ENCODE measurements at places on chromosomes 1 and 21.

DNA sequence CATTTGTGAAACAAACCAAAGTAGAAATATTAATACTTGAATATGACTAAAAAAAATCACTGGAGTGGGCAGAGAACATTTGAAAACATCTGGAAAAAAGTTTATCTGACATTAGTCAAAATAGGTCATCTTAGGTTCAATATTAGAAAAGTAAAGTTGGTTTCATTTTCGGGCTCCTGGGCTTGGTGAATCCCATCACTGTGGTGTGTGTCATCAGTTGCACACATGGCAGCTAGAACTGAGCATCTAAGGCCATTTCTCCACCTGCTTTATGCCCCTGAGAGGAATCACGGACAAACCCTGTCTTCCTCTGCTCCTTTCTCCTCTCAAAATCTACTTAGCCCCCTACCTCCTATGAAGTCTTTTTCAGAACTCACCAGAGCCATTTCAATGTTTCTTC, 5.4 kb downstream of the HSD11B1 start:
- no peaks in the 10 kb centered on the region for H3K4me1 ChIP-seq
- H3K27me3 ChIP-seq: no peaks in the 10 kb centered on the region
- H3K4me3 ChIP-seq: no peak overlapping the region

- peak overlapping the region; percentile 63 for H3K27ac ChIP-seq
- no peak overlapping the region for H3K4me3 ChIP-seq
- no peaks in the 10 kb centered on the region for H3K4me1 ChIP-seq
- no peaks in the 10 kb centered on the region for H3K27me3 ChIP-seq
Observed at GRCh38 chr1:12457771-12458170, 160.2 kb downstream of the DHRS3 start.

DNA sequence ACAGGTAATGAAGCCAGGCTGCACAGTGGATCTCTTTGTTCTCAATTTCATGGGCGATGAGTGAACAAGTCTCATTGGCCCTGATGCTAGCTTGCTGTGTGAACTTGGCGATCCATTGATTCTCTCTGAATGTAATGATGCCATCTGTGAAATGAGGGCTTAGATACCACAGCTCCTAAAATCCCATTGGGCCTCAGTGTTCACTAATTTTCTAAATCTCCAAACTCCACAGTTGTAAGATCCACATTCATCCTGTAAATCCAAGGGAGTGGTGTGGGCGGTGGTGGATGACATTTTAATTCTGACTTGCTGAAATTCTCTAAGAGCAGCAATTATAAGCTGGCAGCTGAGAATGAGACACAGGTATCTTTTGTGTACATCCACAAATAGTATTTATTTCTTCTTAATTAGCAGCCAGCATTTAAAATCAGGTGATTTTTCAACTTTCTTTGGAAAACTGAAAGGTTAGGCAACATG, 9.6 kb upstream of the ACTL8 start:
- H3K27me3 ChIP-seq: no peaks in the 10 kb centered on the region
- DNase-seq: no peak
- H3K4me1 ChIP-seq: no peaks in the 10 kb centered on the region
- H3K36me3 ChIP-seq: no peaks in the 10 kb centered on the region
- H3K4me3 ChIP-seq: no peak overlapping the region

- peak overlapping the region; percentile 99 for H3K27ac ChIP-seq
- no peaks in the 10 kb centered on the region for H3K27me3 ChIP-seq
- peak; percentile 60 for DNase-seq
- peaks cover 18% of the 10 kb centered on the region for H3K36me3 ChIP-seq
Observed at GRCh38 chr1:46301406-46301807, 2.0 kb downstream of the LRRC41 start.

DNA sequence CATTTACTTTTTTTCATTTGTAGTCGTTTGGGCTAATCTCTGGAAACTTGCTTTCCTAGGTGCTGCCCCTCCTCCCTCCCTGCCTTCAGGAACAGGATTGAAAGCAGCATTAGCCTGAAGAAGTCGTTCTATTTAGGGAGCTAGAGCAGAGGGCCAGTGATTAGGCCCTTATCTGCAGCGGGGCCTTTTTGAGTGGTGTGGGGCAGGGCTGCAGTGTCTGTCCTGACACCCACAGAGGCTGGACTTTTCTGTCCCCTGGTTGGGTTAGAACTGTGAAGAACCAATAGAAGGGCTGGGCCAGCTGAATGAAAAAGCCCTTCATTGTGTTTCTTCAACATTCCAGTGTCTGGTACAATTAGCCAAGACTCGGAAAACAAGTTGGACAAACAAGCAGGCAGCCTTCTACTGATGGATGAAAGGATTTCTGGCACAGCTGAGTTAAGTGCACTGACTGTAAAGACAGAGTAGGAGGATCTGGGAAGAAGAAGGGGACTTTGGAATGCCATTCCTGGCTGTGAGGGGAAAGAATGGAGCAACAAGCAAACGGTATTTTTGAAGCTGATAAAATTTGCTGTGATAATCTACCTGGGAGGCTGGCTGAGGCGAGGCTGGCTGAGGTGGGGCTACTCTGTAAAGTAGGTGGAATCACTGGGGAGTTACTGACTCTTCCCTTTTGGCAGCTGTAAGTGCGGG, 9.7 kb downstream of the MACF1 start:
- peak overlapping the region; percentile 87 for H3K27ac ChIP-seq
- no peaks in the 10 kb centered on the region for H3K4me1 ChIP-seq
- DNase-seq: no peak
- H3K4me3 ChIP-seq: peak overlapping the region; percentile 5
- H3K27me3 ChIP-seq: no peaks in the 10 kb centered on the region
- no peaks in the 10 kb centered on the region for H3K36me3 ChIP-seq

DNA sequence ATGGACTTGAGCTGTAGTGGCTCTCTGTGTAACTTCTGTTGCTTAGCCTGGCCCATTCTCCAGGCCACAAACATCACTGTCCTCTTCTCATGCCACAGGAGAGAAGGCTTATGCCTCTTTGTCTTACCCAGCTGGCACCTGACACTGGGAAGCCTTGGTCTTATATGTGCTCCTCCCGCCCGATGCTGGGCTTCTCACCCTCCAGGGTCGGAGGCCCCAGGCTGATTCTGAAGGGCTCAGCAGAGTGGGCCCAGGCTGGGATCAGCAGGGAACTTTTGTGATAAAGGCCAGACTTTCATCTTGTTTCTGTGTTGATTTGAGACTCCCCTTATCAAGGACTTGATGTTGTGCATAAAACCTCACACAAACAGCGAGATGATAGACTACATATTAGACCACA, 29.8 kb downstream of the TRPM2 start:
- H3K36me3 ChIP-seq: no peaks in the 10 kb centered on the region
- H3K4me1 ChIP-seq: no peaks in the 10 kb centered on the region
- H3K27me3 ChIP-seq: no peaks in the 10 kb centered on the region
- no peak overlapping the region for H3K27ac ChIP-seq
- H3K4me3 ChIP-seq: no peak overlapping the region

- peak; percentile 65 for DNase-seq
- no peaks in the 10 kb centered on the region for H3K27me3 ChIP-seq
- peak within 1 kb of the TSS; percentile 83 for H3K4me3 ChIP-seq
- H3K27ac ChIP-seq: peak within 1 kb of the TSS; percentile 91
Observed at GRCh38 chr1:95117207-95118066, at the start of gene TLCD4. TSS of gene TLCD4 (plus strand) at chr1:95117355. CDS start at chr1:95143902, 26,547 bp downstream.

GRCh38 chr1:207317561-207317960, 3.9 kb upstream of the CD55 start:
- no peak overlapping the region for H3K4me3 ChIP-seq
- H3K27ac ChIP-seq: peak overlapping the region; percentile 96
- H3K36me3 ChIP-seq: no peaks in the 10 kb centered on the region
- no peaks in the 10 kb centered on the region for H3K27me3 ChIP-seq

GRCh38 chr1:180939073-180939710, 26.5 kb downstream of the KIAA1614 start:
- DNase-seq: no peak

DNA sequence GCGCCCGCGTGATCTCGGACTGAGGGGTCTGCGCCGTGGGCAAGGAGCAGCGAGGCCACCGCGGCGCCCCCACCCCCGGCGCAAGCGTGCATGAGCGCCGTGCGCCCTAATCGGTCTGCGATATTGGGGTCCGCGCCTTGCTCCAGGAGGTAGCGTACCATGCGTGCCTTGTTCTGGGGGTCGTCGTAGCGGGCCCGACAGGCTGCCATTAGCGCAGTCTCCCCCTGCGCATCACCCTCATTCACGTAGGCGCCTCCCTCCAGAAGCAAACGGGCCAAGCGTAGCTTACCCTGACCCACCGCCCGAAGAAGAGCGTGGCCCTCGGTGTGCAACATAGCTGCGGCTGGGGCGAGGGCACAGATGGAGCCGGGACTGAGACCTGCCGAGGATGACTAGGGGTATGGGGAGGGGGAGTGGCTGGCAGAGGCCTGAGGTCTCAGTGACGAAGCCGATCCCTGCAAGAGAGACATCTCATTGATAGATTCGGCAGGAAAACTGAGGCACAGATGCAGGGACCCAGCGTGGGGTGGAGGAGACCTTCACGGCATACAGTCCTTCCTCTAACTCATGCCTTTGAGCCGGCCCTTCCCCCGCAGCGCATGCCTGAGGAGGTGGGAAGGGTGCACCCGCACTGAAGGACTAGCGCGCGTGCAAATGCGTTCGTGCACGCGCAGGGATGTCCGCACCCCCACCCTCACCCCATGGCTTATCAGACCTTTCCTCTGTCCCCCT, 2.8 kb downstream of the ANKRD34A start:
- no peaks in the 10 kb centered on the region for H3K27me3 ChIP-seq
- peak overlapping the region; percentile 53 for H3K4me3 ChIP-seq
- peaks cover 50% of the 10 kb centered on the region for H3K4me1 ChIP-seq

GRCh38 chr1:84504580-84505492, 1.4 kb upstream of the SPATA1 start:
- H3K27me3 ChIP-seq: no peaks in the 10 kb centered on the region
- H3K27ac ChIP-seq: peak overlapping the region; percentile 98
- DNase-seq: no peak
- peak overlapping the region; percentile 81 for H3K4me3 ChIP-seq
- peaks cover 56% of the 10 kb centered on the region for H3K4me1 ChIP-seq

- no peaks in the 10 kb centered on the region for H3K27me3 ChIP-seq
- no peak for DNase-seq
- no peak overlapping the region for H3K4me3 ChIP-seq
- H3K27ac ChIP-seq: no peak overlapping the region
Observed at GRCh38 chr1:223609977-223610376, 55.5 kb downstream of the CAPN8 start.

DNA sequence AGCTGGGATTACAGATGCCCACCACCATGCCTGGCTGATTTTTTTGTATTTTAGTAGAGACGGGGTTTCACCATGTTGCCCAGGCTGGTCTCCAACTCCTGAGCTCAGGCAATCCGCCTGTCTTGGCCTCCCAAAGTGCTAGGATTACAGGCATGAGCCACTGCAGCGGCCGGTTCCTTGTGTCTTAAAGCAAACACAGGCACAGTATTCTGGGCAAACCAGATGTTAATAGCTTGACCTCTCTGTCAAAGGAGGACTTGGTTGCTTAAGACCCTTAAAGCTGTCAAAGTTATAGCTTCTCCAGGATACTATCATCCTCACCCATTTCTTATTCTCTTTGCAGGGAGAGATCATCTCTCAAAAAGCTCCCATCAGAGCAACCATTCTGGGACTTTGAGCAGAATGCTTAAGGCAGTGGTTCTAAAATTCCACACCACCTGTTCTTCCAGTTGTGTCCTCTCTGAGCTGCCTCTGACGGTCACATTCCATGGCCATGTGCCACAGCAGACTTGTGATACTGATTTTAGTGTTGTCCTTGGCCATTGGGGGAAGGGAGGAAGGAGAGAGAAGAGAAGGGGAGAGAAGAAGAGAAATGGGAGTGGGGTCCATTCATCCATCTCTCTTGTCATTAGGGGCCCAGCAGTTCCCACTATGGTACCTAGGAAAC, 81.8 kb downstream of the PBX1 start:
- H3K27ac ChIP-seq: peak overlapping the region; percentile 80
- no peaks in the 10 kb centered on the region for H3K27me3 ChIP-seq
- no peaks in the 10 kb centered on the region for H3K36me3 ChIP-seq
- H3K4me3 ChIP-seq: no peak overlapping the region

DNA sequence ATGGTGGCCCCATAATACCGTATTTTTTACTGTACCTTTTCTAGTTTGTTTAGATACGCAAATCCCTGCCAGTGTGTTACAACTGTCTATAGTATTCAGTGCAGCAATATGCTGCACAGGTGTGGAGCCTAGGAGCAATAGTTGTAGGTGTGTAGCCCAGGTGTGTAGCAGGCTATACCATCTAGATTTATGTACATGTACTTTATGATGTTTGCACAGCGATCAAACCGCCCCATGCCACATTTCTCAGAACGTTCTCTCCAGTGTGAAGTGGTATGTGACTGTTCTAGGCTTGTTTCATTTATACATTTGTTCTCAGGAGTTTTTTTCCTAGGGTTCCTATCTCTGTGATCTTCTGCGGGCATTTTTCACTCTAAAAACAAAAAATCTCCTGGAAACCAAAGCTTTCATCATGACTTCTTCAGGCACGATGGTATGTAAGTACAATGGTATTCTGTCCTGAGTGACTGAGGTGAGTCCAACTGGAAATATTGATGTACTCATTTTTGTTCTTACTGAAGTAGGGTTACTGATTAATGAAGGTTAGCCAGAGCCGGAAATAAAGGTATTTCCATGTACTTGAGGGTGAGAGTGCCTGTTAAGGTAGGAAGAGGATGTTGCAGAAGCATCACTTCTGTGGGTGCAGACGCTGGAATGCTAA, 153.0 kb downstream of the GABPA start:
- DNase-seq: no peak
- H3K4me1 ChIP-seq: no peaks in the 10 kb centered on the region
- no peak overlapping the region for H3K27ac ChIP-seq
- no peak overlapping the region for H3K4me3 ChIP-seq
- no peaks in the 10 kb centered on the region for H3K27me3 ChIP-seq

DNA sequence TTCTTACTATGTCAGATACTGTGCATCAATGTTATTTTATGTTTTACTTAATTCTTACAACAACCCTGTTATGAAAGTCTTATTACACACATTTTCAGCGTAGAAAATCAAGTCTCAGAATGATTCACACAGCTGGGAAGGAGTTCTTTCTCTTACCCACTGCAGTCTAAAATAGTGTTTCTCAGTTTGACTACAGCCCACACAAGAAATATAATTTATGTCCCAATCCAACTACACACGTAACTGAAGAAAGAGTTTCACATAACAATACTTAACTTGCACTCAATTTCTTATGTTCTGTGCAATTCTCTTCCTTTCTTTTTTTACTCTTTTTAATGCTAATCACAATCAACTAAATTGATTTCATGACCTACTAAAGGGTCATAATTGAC, 252.8 kb upstream of the ADGRL2 start:
- no peaks in the 10 kb centered on the region for H3K36me3 ChIP-seq
- H3K4me3 ChIP-seq: no peak overlapping the region
- no peaks in the 10 kb centered on the region for H3K27me3 ChIP-seq

All from right atrium auricular region (tissue), 2 donors.